Activated CD4-positive, CD25-positive, alpha-beta regulatory T cell treated with anti-CD3 and anti-CD28 coated beads, Interleukin-2, amount 50 U/mL, for 72 hours (primary cell): ENCODE measurements at places on chromosomes 13 and 19.

- DNase-seq, result peak; percentile 60
Measured at GRCh38 chr13:31742097-31742734, 2.9 kb downstream of the RXFP2 start.

GRCh38 chr19:49847731-49848696 is 2.9 kb upstream of the PTOV1 start:
- DNase-seq, result no peak

- peak; percentile 81 for DNase-seq
Measured at GRCh38 chr19:50357178-50358100, 8.0 kb downstream of the NAPSA start.

DNA sequence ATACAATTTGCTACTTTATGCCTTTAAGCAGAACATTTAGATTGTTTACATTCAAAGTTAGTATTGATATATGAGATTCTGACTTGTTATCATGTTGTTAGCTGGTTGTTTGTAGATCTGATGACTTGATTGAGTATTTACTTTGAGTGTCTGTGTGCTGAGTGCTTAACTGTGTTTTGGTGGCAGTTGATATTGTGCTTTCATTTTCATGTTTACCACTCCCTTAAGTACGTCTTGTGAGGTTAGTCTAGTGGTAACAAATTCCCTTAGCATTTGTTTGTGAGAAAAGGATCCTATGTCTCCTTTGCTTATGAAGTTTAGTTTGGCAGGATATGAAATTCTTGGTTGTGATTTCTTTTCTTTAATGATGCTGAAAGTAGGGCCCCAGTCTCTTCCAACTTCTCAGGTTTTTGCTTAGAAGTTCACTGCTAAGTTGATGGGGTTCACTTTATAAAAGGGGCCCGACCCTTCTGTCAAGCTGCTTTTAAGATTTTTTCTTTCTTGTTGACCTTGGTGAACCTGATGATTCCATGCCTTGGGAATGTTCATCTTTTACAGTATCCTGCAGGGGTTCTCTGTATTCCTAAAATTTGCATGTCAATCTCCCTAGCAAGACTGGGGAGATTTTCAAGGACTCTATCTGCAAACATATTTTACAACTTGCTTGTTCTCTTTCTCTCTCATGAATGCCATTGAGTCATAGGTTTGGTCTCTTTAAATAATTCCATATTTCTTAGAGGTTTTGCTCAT is 1095.4 kb upstream of the PCDH20 start:
- no peak for DNase-seq

DNA sequence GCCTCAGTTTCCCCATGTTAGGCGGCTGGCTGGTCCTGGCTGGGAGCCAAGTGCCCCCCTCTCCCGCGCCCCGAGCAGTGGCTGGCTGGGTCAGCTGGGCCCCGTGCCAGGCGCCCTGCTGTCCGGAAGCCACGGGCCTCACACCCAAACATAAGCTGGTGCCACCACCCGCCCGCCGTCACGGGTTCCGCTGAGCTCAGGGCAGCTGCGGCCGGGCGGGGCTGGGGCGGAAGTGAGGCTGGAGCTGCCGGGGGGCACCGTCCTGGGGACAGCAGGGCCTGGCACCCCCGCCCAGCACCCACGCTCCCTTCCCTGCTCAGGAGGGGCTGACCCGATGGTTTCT is 19.3 kb downstream of the HCN2 start:
- no peak for DNase-seq

GRCh38 chr19:22260499-22260898 is 25.7 kb upstream of the ZNF729 start:
- no peak for DNase-seq

- DNase-seq, result no peak
Measured at GRCh38 chr13:105048677-105049076, 1486.8 kb downstream of the EFNB2 start.

DNA sequence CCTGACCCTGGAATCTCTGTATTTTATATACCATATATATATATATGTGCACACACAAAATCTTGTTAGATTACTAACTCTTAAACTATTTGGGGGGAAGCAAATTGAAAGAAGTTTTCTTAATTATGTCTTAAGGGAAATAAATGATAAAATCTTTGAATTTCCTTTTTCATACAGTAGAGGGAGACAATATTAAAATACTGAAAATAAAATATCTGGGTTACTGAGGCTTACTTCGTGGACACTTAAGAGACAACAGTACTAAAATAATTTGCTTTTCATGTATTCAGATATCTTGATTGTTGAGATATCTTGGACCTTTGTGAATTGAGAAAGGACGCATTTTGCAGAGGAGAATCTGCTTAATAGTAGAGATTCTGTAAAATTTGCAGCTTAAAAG is 17.0 kb downstream of the SUGT1 start:
- DNase-seq, result no peak

DNA sequence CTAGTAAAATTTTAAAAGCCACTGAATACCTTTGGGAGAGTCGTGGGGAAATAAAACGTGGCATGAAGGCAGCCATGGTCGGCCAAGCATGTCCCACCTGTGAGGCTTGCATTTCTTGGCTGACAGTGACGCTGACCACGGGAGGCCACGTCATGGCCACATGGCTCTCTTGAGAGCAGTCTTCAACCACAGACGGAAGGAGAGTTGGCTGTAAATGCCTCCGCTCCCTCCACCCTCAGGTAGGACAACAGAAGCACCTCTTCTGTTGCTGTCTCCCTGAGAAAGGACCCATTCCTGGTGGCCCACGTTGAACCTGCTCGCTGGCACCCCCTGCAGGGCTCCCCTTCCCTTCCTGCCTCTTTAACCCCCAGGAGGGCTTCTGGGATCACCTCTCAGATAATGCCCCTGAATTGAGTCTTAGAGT is 10.6 kb upstream of the LRRC25 start:
- DNase-seq, result no peak

GRCh38 chr19:46250076-46250735 is 20.7 kb downstream of the IGFL1 start:
- no peak for DNase-seq

DNA sequence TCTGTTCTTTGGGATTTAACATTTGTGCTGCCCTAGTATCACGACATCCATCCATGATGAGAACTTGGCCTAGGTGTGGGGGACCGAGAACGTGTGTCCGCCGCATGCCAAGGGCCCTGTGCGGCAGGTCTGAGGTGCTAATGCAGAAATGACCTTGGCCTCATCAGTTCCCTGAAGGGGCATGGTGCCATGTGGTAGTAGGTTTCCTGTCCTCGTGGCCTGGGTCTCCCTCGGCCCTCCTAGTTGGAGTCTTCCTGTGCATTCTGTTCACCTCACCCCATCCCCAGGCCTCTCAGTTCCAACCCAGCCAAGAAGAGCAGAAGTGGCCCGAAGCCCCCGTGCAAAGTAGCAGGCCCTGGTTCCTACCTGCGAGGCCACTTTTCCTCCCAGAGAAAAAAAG is 59.8 kb downstream of the GGACT start:
- no peak for DNase-seq

DNA sequence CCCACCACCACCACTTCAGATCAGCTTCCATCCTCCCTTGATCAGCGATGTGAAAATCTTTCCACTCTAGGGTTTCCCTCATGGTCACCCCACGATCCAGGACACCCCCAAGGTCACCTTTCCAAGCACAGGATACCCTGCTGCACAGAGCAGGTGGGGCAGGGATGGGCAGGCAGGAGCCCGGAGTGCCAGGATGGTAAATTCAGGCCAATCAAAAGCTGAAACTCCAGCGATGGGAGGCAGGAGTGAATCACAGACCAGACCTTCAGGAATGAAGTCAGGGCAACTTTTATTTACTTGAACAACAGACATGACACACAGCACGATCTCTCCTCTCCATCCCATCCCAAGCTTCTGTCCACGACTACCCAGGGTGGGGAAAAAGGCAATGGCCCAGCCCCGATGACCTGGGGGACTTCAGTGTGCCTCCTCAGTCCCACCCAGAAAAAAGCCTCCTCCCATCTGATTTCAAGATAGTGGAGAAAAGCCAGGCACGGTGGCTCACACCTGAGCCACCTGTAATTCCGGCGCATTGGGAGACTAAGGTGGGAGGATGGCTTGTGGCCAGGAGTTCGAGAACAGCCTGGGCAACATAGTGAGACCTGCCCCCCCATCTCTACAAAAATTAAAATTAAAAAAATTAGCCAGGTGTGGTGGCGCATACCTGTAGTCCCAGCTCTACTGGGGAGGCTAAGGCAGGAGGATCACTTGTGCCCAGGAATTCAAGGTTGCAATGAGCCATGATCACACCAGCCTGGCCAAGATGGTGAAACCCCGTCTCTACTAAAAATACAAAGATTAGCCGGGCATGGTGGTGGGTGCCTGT is 39.2 kb downstream of the ZSWIM4 start:
- DNase-seq, result no peak

- no peak for DNase-seq
Measured at GRCh38 chr19:41936416-41936850, 8.2 kb upstream of the ERFL start.
